ENCODE measurements at places on chromosomes 1 and 21.
A peak's percentile ranks its signal among the peaks of the same experiment; 100 is the strongest.

GRCh38 chr1:26833432-26834405 lies 7.2 kb downstream of the ZDHHC18 start:
- DNase-seq = no peak

DNA sequence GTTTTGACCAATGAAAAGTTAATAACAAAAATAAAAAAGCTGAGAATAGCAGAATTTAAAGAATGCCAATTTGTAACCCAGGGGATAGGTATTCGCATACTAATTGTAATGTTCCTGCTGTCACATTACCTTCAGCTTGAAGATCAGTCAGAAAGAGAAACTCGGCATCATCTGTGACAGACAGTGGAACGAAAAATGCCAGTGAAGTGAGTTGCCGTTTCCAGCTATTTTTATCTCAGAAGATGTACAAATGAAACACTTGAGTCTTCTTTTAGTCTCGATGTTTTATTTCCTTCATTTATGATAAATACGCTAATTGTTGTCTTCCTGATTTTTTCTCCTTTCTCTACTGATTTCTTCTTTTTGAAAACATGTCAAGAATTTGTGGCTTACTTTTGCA lies 26.1 kb downstream of the RGS21 start:
- no peak for DNase-seq

GRCh38 chr1:228420968-228421826 lies 4.5 kb upstream of the TRIM17 start:
- no peak for DNase-seq

- no peak for DNase-seq
These were observed 106.7 kb downstream of the LEPR start for GRCh38 chr1:65527190-65527589.

GRCh38 chr1:28950449-28950848 lies 36.1 kb downstream of the EPB41 start:
- DNase-seq = no peak

- DNase-seq = no peak
These were observed 241.0 kb downstream of the SDCCAG8 start for GRCh38 chr1:243496806-243497205.

- DNase-seq = no peak
These were observed 576.1 kb upstream of the RGS18 start for GRCh38 chr1:191582169-191582568.

DNA sequence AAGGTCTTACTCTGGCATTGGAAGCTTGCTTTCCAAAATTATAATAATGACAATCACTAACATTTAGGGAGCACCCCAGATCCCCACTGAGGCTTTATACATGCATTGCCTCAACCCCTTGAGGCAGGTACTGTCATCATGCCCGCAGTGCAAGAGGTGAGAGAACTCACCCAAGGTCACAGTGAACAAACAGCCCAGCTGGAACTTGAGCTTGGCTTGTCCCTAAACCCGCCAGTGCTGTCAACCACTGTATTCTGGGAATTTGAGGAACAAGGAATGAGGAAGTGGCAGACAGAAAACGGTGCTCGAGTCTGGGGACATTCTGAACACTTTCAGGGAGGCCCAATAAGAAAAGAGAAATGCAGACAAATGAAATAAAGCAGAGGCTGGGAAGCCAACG lies 34.6 kb upstream of the TLR5 start:
- DNase-seq = no peak

DNA sequence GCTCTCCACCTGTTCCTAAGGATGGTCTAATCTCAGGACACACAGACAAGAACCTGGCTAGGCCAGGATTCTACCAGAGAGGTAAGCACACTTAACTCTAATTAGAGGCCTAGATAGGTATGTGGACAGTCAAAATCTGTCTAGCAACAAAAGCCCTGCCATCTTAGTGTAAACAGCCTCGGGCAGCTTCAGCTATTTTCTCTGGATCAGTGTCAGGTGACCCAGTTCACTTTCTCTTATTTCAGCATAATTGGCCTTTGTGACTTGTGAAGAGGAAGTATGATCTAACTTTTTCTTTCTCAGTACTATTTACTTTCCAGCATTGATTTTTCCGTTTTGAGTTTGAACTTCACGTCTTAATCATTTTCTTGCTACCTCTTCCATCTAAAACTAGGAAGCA lies 217.7 kb downstream of the CRB1 start:
- DNase-seq = peak; percentile 36

DNA sequence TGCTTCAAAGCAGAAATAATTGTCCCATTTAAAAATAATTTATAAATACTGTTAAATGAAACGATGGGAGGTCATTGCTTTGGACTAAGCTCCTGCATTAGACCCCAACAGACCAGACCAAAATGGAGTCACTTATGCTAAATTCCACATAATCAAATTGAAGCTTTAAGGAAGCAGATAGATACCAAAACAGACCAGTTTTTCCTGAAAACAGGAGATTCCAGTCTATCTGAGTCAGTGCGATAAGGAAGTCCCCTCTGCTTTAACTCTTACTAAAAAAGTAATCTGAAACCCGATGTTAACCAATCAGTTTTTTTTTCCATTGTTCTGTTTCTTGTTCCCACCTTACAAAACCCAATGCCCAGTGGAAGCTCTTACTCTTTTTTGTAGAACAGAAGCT lies 16.2 kb upstream of the DNASE2B start:
- no peak for DNase-seq

GRCh38 chr21:35724156-35724555 lies 336.2 kb downstream of the SETD4 start:
- no peak for DNase-seq

GRCh38 chr1:167221126-167221737 lies 546 bp downstream of the POU2F1 start:
- DNase-seq = no peak

- DNase-seq = no peak
These were observed 841.9 kb downstream of the LTN1 start for GRCh38 chr21:28150778-28151177.

DNA sequence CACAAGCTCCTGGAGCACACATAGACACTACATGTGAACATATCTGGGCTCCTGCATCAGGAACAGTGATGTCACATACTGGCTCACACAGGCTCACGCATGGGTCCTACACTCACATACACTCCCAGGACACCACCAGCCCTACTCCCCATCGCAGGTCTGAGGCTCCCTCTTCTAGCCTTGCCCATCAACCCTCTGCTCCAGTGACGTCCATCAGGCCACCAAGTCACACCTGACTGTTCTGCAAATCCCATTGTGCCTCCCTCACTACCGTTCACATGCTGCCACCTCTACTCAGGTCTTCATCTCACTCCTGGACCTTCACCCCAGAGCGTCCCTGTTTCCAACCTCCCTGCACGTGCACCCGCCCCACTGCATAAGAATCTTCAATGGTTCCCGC lies 18.1 kb downstream of the TFAP2E start:
- no peak for DNase-seq

- DNase-seq = peak; percentile 56
These were observed 328 bp downstream of the MYCL start for GRCh38 chr1:39901464-39901713.

DNA sequence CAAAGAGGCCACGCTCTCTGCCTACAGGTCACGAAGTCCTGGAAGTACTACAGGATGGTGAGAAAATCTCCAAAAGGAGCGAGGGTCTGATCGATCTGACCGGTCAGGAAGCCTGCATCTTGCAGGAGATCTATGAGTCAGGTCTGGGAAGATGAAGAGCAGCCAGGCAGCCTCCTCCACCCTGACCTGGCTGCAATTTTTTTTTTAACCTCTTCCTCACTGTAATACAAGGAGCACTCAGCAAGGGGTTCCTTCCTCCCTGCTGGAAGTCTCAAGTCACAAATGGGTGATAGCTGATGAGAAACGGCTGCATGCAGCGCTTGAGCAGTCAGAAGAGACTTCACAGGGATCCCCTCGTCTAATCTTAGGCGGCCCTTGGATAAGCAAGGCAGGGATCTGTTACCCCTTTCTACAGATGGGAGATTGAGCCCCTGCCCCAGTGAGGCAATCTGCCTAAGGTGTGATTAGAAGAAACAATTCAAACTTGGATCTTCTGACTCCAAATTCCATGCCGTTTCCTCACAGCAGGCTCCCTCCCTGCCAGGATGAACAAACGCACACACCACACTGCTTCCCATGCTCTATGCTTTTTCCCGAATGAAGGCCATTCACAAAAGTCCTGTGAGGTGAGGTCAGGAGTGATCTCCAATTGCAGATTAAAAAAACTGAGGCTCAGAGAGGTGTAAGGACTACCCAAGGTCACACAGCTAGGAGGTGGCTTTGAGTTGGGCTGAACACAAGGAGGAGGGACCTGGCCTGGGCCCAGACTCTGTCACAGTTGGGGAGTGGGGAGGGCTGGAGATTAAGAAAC lies 48.3 kb downstream of the ECE1 start:
- no peak for DNase-seq

DNA sequence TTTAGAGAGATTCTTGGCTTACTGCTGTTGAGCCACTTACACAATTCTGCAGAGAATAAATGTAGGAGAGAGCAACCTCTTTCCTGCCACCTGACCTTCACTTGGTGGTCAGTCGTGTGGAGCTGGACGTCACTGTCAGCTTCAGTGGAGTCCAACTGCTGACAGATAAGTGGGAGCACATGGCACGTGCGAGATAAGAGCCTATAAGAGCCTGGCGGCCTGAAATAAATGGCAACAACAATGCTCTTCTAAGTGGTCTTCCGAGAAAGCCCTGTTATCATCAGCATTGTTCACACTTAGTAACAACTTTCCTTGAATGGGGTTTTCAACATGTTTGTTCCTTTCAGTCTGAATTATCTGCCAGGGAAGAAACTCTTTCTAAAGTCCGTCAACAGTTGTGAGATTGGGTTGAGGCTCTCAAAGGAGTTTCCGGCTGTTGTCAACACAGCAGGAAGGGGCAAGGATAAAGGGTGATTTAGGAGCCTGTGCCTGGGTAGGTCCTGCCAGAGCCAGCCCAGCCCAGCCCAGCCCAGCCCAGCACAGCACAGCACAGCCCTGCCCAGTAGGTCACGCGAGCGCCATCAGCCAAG lies 57.2 kb upstream of the RUNX1 start:
- DNase-seq = no peak

- DNase-seq = no peak
These were observed 10.7 kb upstream of the OTUD7B start for GRCh38 chr1:150021191-150021694.

DNA sequence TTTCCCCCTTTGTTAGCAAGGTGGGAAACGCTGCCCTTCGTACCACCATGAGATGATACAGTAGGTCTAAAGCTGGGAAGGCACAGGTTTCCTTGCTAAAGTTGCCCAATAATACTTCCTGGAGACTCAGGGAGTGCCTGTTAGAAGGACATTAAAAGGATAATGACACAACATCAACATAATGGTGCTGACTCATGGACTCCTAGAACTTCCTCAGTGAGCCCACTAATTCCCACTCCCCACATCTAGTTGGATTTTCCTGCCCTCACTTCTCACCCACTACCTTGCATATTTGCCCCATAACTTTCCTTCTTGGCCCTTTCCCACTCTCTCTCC lies 17.5 kb downstream of the CFAP45 start:
- no peak for DNase-seq

DNA sequence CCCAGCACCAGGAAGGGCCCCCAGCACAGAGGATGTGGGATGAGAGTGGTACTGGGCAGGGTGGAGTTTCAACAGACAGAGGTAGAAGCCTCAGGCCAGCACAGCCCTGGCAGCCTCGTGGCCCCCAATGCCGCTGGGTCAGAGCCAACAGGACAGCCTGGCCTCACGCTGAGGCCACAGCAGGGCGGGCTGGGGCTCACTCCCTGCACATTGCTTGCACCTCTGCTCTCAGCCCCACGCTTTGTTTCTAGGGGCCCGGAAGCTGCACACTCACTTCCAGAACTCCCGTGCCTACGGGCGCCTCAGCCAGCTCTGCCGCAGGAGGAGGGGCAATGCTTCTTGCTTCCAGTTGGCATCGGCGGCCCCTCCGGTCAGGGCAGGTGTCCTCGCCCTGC lies 72.9 kb downstream of the SIK1 start:
- no peak for DNase-seq

DNA sequence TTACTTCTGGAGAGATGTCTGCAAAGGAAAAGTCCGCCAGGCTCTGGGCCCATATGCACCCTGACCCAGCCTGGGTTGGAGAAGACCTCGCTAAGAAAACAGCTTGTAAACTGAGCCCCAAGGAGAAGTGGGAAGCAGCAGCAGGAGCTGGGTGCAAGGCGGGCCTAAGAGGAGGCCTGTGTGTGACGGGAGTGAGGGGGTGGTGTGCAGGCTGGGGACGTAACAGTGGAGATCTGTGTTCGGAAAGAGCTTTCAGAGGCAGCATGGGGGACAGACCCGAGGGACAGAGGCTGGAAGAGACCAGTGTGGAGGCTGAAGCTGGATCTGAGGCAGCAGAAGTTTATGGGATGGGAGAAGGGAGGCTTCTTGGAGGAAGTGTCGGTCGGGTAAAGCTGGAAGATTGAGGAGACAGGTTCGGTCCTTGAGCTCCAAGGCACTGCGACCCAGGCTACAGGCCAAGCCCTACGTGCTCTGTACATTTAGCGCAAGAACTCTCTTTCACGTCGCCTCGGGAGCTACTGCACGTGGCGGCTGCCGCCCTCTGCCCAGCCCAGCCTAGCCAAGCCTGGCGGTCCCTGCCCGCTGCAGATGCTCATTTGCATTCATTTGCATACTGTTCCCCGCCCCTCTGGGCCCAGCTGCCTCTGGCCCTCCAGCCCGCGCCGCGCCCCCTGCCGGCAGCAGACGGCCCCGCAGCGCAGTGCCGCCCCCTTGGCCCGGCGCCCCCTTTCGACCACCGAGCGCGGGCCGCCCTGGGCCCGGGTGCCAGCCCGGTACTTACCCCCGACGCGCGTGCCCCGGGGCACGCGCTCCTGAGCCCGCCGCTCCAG lies 6.3 kb downstream of the HPCA start:
- peak; percentile 47 for DNase-seq

DNA sequence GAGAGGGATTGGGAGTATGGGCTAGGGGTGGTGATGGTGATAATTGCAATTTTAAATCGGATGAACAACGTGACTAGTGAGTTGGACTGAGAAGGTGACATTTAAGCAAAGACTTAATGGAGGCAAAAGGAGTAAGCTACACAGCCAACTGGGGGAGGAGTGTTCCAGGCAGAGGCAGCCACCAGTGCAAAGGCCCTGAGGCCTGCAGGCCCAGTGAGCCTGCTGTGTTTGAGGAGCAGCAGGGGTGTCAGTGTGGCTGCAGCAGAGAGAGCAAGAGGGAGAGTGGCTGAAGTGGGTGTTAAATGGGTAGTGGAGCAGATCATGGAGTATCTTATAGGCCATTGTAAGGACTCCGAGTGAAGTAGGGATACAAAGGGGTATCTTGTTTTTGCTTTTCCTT lies 18.8 kb downstream of the MYOG start:
- DNase-seq = no peak

GRCh38 chr1:156281693-156282478 lies 739 bp downstream of the SMG5 start:
- peak; percentile 71 for DNase-seq
